Activated gamma-delta T cell (primary cell): ENCODE measurements at places on chromosomes 2 and 18.

GRCh38 chr2:20189299-20189931 lies 35.5 kb downstream of the SDC1 start:
- DNase-seq = no peak

DNA sequence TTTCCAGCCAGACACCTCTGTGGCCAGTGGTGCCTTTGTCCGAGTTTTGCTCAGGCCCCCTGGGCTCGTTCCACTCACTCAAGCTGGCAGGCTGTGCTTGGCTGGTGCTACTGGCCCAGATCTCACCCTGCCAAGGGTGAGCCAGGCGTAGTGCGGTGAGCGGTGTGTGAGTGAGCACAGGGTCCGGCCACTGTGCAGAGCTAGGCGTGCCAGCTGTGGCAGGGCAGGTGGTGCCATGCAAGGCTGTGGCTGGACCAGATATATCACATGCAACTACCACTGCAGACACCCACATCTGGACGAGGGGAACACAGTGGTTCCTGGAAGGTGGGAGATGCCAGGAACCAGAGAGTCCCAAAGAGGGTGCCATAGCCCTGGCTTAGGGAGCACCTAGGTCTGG lies 70.1 kb downstream of the SRBD1 start:
- DNase-seq = no peak

GRCh38 chr2:85925216-85925671 lies 36.5 kb upstream of the ST3GAL5 start:
- DNase-seq = no peak

GRCh38 chr18:78781601-78781960 lies 198.0 kb upstream of the SALL3 start:
- DNase-seq = no peak

DNA sequence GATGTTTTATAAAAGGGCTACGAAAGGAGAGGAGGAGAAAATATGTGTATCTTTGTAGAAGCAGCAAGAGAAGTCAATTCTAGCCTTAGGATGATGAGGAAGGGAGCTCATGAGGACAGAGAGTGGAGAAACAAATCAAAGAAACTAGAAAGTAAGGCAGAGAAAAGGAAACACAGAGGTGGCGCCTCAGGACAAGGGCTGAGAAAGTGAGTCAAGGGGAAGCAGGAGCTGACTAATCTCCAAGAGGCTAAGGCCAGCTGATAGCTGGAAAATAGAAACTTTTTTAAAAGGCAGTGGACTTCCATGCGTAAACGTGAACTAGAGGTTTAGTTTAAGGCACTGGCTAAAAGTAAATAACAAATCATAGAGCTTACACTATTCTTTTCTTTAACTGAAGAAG lies 173.3 kb downstream of the ANKRD44 start:
- no peak for DNase-seq

DNA sequence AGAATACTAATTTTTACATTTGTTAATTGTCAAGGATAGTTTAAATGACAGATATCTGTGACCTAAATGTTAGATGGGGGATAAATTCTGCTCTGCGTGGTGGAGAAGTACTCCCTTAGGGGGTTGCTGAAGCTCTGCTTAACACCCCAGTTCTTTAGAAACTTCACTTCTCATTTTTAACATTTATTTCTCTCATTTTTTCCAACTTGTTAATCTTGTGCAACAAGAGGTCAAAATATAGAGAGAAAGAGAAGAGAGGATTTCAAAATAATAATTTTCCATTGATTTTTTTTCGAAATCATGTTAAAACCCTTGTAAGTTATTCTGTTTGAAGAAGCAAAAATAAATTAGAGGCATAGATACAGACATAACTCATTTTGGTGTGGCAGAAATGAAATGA lies 61.3 kb upstream of the SLC8A1 start:
- DNase-seq = no peak

GRCh38 chr2:8049851-8050571 lies 631.8 kb upstream of the ID2 start:
- no peak for DNase-seq

DNA sequence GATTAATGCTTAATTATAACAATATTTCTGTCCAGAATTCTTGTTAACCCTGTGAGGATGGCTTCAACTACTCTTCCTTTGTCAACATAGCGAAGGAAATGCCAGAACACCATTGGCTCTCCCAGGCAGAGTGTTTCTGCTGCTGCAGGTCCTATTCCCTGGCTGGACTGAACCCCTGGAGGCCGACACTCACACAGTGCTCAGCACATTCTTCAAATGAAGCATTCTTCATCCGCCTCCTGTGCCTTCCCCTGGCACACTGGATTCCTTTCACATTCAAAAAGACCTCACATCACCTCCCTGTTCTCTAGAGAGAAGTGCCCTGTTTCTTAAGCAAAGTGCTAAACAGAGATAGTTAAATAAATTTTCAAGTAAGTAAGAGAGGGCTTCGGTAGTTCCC lies 187.3 kb upstream of the MSH6 start:
- no peak for DNase-seq

DNA sequence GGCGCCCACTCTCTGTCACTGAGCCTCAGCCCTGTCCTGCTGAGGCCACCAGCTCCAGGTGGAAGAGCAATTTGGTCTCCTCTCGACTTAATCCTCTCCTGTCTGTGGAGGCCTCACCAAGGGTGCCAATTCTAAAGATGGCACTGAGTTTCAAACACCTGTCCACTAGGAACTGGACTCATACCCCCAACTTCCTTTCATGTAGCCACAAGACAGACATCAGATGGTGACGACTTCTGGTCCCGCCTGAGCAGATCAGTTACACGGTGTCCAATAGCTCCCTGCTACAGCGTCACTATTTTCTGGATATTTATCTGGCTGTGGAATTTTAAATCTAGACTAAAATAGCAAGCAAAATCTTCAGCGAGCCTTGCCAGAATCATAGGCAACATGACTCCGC lies 24.5 kb upstream of the SP5 start:
- DNase-seq = no peak

DNA sequence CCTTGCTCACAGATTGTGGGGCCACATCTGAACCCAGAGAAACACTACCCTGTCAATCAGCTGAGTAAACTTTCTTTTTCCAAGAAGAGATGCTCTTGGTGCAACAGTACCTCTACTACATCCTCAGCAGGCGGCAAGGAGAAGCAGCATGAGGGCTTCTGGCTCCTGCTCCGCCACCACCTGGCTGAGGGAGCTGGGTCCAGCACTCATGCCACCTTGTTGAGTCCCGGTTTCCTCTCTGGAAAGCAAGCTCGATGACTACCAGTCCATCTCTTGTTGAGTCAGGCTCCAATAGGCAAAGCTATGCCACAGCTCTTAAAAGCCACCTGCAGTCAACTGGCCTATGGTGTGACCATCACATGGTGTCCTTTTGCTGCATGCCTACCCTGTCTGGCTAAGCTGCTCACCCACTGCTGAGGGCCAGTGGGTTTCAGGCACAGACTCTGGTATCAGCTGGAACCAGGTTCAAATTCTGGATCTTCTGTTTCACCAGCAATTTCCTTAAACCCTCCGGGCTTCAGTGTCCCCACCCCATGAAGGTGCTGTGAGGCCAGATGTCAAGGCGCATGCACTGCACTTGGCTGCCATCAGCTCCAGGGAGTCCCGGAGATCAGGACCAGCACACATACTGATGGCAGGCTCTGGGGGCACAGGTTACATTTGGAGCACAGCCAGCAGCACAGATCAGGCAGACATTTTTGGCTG lies 42.5 kb upstream of the ACAA2 start:
- DNase-seq = no peak

- DNase-seq = no peak
Observed at GRCh38 chr2:84443477-84443876, 15.6 kb downstream of the SUCLG1 start.

DNA sequence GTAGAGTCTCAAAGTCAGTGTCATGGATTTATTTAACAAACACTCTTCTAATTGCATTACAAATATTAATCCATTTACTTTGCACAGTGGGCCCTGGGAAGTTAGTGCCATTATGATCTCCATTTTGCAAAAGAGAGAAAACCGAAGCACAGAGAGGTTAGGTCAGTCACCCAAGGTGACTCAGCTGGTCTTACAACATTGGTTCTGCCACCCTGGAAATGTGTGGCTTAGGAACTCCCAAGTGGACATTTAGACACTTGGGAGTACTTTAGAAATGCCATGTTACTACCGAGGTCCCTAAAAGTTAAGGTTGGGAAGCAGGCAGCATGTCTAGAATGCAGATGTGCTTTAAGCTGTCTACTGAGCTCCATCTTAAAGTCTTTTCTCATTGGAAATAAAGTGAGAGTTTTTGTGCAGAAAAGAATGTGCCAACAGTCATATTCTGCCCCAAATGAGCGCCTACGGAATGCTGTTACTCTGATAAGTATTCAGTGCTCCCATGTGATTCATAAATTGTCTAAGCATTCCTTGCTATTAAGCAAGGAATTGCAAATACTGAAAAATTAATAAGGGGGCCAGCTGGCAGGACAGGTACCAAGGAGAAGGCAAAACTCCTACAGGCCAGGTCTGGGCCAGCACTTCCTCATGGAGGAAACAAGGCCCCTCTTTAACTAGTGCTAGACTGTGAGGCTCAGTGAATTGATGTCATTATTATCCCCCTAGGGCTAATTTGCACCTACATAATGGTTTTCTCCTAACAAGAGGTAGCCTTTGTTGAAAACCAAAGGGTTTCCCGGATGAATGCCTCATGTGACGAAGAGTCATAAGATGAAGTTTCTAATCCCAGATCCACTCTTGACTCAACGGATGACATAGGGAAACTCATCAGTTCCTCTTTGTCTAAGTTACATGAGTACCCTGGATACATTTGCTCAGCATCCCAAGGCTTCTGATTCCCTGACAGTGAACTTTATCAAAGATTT lies 16.3 kb downstream of the NRP2 start:
- DNase-seq = no peak

DNA sequence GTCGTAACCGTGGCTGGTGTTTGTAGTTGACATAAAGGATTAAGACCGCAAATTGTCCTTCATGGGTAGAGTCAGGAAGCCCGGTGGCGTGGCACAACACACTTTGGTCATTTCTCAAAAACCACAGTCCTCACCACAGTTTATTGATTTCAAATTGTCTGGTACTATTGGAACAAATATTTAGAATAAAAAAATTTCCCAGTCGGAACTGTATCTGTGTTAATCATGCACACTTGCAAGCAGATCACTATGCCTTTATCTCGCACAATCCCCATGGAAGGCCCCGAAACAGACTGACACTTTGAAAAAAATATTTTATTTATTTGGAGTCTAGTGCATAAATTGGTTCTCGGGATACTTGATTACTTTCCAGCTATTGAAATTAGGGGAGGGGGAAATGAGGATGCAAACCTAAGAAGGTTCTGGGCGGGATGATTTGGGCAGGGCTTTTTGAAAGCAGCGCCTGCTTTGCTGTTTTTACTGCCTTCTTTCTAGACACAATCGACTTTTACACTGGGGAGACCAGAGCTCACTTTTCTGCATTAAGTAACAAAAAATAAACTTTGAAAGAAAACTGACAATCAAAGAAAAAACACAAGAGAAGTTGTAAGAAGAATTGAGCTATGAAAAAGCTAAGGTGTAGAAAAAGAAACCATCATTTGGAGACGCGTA lies 15.4 kb upstream of the HOXD1 start:
- no peak for DNase-seq

- no peak for DNase-seq
Observed at GRCh38 chr2:158557752-158558151, 101.0 kb downstream of the PKP4 start.

DNA sequence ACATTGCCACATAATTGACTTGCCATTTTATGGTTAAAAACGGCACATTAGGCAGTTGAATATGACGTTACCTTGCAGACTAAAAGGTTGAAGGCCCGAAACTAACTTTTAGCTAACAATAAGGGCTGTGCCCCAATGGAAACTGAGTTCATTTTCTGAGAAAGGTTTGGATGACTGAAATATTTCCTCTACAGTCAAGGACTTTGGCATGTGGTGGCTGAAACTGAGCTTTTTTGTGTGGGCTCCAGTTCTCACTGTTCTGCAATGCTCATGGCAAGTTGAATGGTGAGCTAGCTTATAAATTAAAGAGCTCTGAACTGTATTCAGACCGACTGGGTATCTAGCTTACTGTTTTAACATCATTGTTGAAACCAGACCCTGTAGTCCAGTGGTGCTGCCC lies 23.8 kb upstream of the TXNDC2 start:
- DNase-seq = no peak
